SJSA1 (cell line): ENCODE measurements at places on chromosomes 6 and 20.

DNA sequence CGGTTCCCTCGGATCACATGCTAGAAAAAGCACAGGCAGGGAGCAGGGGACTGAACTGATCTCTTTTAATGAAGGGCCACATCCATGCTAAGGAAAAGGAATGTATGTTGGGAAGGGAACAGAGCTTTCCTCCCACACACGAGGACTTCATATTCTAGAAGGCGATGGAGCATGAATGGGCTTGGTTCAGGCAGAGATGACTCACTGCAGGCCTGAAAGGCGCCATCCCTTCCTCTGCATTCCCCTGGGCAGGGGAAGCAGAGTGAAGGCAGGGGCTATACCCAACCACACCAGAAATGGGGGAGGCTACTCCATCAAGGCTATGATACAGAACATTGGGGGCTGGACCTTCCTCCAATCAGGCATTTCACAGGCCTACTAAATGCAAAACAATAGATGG, 30.6 kb downstream of the ELMO2 start:
- H3K36me3 ChIP-seq, result peaks cover 80% of the 10 kb centered on the region
- no peak overlapping the region for H3K27ac ChIP-seq
- no peaks in the 10 kb centered on the region for H3K27me3 ChIP-seq

GRCh38 chr6:150395388-150396009, 26.7 kb downstream of the IYD start:
- no peaks in the 10 kb centered on the region for H3K27me3 ChIP-seq
- DNase-seq, result peak; percentile 44
- H3K36me3 ChIP-seq, result no peaks in the 10 kb centered on the region
- H3K4me1 ChIP-seq, result no peaks in the 10 kb centered on the region
- no peak overlapping the region for H3K27ac ChIP-seq

DNA sequence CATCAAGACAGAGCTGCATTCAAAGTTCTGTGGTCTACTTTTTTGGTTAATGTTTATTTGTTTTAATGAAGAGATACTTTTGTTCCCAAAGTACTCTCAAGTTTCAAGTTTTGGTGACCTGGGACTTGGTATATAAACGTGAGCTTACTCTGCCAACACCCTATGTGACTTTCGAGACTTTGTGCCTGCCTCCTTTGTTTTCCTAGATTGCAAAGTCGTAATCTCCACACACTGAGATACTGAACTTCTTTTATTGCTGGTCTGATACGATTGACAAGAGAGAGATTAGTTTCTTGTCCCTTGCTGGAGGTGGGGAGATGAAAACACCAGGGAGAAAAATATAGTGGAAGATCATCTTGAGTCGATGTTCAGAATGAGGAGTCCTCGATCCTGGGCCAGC, 27.9 kb downstream of the PCNA start:
- no peaks in the 10 kb centered on the region for H3K27me3 ChIP-seq
- no peak for DNase-seq
- H3K4me3 ChIP-seq, result no peak overlapping the region
- H3K4me1 ChIP-seq, result no peaks in the 10 kb centered on the region

- no peak overlapping the region for H3K4me3 ChIP-seq
- peaks cover 49% of the 10 kb centered on the region for H3K4me1 ChIP-seq
- no peak overlapping the region for H3K27ac ChIP-seq
- DNase-seq, result no peak
- H3K27me3 ChIP-seq, result no peaks in the 10 kb centered on the region
Observed at GRCh38 chr6:140542863-140543262, 1168.4 kb upstream of the CITED2 start.

- no peak for DNase-seq
- H3K4me1 ChIP-seq, result peaks cover 19% of the 10 kb centered on the region
- H3K36me3 ChIP-seq, result no peaks in the 10 kb centered on the region
- H3K4me3 ChIP-seq, result no peak overlapping the region
Observed at GRCh38 chr6:137913996-137914529, 47.0 kb downstream of the TNFAIP3 start.

DNA sequence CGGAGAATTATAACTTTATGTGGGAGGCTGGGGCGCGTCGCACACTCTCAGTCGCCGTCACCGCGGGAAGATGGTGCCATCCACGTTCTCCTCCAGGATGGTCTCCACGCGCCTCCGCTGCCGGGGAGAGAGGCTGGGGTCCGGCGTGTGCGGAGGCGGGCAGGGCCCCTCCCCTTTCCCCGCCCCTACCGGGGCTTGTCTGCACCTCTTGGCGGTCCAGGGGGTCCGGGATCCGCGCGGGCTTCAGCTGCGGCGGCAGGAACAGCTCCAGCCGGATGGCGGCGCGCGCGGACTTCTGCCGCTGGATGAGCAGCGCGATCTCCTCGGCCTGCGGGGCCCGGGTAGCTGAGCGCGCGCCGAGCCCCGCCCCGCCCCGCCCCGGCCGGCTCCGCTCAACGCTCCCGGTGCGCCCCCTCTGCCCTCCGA, 807 bp downstream of the LKAAEAR1 start:
- H3K27me3 ChIP-seq, result peaks cover 36% of the 10 kb centered on the region
- H3K27ac ChIP-seq, result no peak overlapping the region
- DNase-seq, result peak; percentile 80
- H3K4me3 ChIP-seq, result peak overlapping the region; percentile 35

DNA sequence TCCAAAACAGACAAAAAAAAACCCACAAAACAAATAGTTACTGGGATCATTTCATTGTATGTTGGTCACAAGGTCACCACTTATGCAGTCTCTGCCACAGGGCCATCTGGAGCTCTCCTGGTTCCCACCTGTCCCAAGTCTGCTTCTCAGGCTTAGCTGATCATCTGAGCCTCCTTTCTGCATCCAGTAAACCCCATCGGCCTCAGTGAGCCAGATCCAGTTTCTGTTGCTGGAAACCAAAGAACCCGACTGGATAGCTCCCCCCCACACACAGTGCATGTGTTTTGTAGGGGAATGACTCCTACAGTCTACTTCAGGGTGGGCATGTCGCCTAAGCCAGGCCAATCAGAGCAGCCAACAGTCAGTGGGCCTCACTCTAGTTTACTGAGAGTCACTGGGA, 233.3 kb downstream of the PREX1 start:
- no peak overlapping the region for H3K4me3 ChIP-seq
- peaks cover 19% of the 10 kb centered on the region for H3K27me3 ChIP-seq
- no peak for DNase-seq
- no peak overlapping the region for H3K27ac ChIP-seq
- no peaks in the 10 kb centered on the region for H3K4me1 ChIP-seq

- no peaks in the 10 kb centered on the region for H3K27me3 ChIP-seq
- DNase-seq, result no peak
- H3K36me3 ChIP-seq, result peaks cover 76% of the 10 kb centered on the region
- H3K4me3 ChIP-seq, result no peak overlapping the region
- peaks cover 10% of the 10 kb centered on the region for H3K4me1 ChIP-seq
- H3K27ac ChIP-seq, result no peak overlapping the region
Observed at GRCh38 chr20:38935967-38936407, 9.8 kb downstream of the FAM83D start.
